Stimulated activated CD8-positive, alpha-beta memory T cell treated with anti-CD3 and anti-CD28 coated beads, Interleukin-4, amount 100 ng/mL, for 4 hours (primary cell): ENCODE measurements at places on chromosomes 13 and 19.

- no peak for DNase-seq
Measured at GRCh38 chr19:19427944-19428343, 22.5 kb downstream of the GATAD2A start.

GRCh38 chr13:40629678-40630384 is 36.6 kb downstream of the FOXO1 start:
- DNase-seq = no peak

- DNase-seq = no peak
Measured at GRCh38 chr13:36212789-36213188, 1.6 kb downstream of the SOHLH2 start.

GRCh38 chr13:34546344-34547250 is 395.5 kb upstream of the NBEA start:
- no peak for DNase-seq

GRCh38 chr13:49221590-49221965 is 1.4 kb downstream of the MLNR start:
- DNase-seq = no peak

DNA sequence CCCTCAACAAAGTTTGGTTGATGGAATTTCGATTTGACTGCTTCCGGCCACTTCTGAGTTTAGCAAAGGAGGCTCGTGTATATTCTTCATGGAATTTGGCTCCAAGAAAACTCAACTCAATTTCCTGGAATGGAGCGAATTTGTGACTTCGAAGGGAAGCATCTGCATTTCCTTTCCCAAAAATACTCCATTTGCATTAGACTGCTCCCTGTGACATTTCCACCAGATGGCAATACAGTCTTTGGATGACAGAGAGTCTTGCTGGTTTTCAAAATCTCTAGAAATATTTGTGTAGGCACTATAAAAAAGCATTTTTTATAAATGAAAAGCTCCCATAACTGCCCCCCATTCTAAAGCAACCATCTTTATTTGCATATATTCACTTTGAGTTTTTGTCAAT is 4.1 kb downstream of the C1QTNF9 start:
- no peak for DNase-seq

- DNase-seq = no peak
Measured at GRCh38 chr13:35714121-35714520, 237.6 kb upstream of the MAB21L1 start.

- no peak for DNase-seq
Measured at GRCh38 chr19:7869910-7870511, 4.2 kb downstream of the PRR36 start.

DNA sequence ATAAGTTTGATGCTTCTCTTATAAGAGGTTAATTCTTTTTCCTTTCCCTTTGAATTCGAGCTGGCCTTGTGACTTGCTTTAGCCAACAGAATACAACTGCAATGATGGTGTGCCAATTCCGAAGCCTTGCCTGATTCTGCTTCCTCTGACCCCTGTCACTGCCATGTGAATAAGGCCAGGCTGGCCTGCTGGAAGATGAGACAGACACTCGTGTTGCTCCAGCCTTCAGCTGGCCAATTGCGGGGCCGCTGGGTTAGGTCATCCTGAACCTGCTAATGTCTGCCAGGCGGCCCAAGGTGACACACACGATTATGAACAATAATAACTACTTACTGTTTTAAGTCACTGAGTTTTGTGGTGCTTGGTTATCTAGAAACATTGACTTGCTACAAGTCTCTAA is 352.0 kb downstream of the MYO16 start:
- DNase-seq = no peak

DNA sequence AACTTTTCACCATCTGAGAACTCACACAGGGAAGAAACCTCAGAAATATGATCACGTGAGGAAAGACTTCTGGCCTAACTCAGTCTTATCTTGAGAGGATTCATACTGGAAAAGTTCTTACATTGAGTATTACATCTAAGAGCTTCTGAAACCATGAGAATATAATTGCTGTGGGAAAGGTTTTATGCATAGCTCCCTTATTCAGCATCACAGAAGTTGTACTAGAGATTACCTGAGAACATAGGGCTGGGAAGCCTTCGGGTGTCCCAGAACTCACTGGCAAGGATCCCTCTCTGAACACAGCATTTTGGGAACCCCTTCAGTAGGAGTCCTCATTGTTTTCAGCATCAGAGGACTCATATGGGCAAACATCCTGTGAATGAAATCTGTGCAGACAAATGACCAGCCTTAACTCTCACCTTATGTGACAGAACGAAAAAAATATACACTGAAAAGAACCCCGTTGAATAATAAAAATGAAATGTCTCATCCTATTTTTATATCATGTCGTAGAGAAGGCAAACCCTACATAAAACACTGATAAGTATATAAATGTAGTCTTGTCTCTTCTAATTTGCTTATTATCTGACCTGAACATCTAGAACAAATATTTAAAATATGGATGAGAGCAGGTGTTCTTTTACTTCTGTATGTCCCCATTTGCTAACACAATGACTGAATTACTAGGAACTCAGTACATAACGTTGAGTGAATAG is 14.2 kb downstream of the ZNF274 start:
- no peak for DNase-seq

DNA sequence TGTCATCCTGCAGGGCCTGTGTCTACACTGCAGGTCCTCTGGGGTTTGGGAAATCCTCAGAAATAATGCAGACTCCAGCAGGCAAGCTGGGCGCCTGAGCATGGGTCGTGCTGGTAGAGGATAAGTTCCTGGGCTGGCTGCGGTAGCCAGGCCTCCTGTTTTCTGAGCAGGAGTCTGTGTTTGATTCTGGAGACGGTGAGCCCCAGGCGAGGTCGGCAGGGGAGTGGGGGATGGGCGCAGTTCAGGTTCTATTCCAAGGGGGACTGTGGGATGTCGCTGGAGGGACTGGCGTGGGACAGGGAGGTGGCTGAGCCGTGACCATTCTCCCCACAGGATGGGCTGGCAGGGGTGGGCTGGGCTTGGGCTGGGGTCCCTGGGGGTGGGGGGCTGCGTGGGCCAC is 154.7 kb downstream of the KDM4B start:
- DNase-seq = no peak

GRCh38 chr13:77184455-77184854 is 142.4 kb downstream of the MYCBP2 start:
- DNase-seq = no peak

DNA sequence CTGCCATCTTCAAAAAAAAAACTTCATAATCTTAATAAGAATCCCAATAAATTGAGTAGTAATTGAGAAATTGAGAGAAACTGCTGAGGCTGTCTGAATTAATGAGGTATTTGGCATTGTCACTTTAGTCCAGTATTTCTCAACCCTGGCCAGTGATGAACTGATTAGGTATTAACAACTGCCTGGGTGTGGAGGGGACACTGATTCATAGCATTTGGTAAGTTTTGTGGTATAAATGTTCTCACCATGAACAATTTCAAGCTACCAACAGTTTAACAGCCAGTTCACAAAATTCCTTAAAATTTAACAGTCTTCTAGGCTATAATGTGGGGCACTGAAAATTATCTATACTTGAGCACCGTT is 18.3 kb downstream of the GPC6 start:
- no peak for DNase-seq

- no peak for DNase-seq
Measured at GRCh38 chr13:20126541-20127261, 34.2 kb downstream of the GJA3 start.

GRCh38 chr19:58326501-58326913 is 287 bp upstream of the ZSCAN22 start:
- DNase-seq = no peak

DNA sequence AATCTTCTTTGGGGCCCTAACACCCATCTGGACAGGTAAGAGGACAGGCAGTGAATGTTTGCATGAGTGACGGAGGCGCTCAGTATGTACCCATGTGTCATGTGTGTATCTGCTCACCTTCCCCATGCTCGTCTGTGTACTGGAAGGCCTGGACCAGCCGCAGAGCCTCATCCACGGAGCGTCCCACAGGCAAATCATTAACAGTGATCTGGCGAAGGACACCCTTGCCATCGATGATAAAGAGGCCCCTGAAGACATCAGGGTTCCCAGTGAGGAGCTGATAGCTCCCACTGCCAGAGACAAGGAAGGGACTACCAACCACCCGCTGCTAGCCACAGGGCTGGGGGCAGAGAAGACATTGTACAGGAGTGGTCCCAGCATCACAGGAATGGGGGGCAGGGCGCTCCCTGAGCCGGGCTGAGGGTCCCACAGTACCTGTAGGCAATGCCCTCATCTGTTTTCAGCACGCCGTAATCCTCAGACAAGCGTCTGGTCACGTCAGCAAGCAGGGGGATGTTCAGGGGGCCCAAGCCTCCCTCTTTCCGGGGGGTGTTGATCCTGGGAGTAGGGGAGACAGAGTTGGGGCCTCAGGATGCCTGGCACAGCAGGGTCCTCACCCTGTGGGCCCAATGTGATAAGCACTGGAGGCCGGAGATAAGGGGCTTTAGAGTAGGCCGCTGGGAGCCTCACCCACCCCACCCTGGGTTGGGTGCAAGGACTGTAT is 1.7 kb downstream of the PRDX2 start:
- no peak for DNase-seq

- DNase-seq = no peak
Measured at GRCh38 chr13:31204592-31204991, 4.8 kb downstream of the B3GLCT start.

DNA sequence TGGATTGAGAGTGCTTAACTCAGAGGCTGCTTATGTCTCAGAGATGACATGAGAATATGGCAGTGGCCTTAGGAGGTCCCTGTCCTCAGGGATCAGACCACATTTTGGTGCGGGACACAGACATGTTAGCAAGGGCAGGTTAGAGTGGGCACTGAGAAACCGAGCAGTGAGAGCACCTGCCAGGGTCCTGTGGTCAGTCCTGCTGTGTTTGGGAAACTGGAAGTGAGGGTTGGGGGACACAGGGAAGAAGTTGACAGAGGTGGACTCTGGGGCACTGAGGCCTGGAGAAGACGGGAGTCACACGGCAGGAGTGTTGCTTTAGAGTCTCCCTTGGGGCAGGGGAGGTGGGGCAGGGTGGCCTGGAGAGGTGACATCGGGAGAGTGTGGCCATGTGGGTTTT is 7.4 kb downstream of the IGFLR1 start:
- DNase-seq = no peak

DNA sequence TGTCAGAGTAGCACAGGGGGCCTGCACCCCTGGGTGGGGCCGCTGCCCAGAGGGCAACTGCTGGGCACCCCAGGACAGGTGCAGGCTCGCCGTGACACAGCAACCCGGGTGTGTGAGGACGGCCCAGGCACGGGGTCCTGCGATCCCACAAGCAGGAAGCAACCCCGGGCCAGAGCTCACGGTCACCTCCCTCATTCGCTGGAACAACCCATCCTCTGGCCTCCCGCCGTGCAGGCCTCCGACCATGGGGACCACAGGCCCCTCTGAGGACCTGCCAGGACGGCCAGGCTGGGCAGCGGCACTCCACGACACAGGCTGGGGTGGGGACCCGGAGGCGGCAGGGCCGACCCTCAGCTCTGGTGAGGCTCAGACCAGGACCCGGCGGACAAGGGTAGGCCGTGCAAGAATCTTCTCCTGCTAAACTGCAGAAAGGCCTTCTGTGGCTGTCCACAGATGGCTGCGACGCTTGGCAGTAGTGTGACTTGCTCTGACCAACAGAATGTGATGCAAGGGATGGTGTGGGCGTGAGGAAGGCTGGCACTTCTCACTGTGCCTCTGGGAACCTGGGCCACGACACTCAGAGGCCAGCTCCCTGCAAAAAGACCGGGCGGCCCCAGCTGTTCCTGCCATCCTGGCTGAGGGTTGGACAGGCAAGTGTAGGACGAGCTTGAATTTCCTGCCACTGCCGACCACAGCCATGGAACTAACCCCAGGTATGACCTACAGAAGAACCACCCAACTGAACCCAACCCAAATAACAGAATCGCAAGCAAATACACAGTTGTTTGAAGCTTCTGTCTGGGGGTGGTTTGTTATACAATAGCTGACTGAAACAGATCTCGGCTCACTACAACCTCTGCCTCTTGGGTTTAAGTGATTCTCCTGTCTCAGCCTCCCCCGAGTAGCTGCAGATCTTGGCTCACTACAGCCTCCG is 26.5 kb downstream of the PIP5K1C start:
- no peak for DNase-seq

DNA sequence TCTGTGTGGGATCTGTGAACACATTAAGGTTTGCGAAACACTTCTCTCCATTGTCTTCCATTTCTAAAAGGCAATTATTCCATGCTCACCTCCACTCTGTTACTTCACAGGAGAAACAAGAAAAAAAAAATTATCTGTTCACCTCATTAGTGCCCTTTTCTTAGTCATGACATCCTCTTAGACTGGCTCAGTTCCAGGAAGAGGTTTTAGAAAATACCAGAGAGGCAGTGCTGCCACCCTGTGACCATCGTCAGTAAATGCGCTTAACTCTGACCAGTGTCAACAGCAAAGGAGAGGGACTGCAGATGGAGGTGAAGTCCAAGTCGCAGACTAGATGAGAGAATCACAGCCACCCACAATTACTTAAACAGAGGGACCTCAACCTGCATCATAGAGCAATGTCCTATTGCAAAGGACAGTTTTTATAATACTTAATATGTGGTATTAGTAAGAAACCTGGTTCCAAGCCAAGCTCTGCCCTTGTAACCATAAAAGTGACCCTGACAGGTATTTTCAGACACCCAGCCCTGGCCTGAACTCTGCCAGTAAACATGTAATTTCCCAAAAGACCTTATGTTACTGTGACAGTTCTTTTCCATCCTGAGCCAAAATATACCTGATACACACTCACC is 19.4 kb downstream of the CEACAM21 start:
- peak; percentile 34 for DNase-seq

- no peak for DNase-seq
Measured at GRCh38 chr19:22118132-22118531, 65.8 kb downstream of the ZNF257 start.

DNA sequence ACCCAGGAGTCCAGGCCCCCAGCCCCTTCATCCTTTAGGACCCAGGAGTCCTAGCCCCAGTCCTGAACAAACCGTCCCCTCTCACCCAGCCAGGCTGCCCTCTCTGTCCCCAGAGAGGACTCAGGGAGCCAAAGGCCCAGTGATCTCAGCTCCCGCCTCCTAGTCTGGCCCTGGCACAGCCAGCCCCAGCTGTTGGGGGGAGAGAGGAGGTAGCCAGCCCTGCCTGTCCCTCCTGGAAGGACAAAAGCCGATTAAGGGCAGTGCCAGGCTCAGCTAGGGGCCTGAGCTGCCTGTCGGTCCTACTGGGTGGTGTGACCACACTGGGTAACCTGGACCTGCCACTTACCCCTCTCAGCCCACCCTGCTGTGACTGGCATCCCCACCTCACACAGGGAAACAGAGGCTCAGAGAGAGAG is 14.5 kb downstream of the LIPE start:
- no peak for DNase-seq

- DNase-seq = no peak
Measured at GRCh38 chr13:29266261-29266660, 329.2 kb downstream of the SLC7A1 start.

DNA sequence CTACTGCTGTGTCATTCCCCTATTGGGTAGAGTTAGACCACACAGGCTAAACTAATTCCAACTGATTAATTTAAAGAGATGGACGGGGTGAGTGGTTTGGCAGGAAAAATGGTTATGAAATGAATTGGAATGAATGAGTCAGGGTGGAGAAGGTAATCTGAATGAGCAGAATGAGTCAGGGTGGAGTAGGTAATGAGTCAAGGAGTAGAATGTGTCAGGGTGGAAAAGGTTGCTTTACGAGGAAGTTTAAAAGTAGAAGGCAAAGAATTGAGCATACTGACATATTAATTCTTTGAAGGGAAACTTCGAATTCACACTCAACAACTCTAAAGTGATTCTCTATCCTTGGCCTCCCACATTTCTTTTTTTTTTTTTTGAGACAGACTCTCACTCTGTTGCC is 12.7 kb upstream of the ZNF121 start:
- DNase-seq = no peak

- DNase-seq = no peak
Measured at GRCh38 chr19:6868351-6868750, 19.0 kb upstream of the ADGRE1 start.
